ENCODE measurements at places on chromosomes 1 and 21.

- peak; percentile 52 for DNase-seq
Measured at GRCh38 chr1:161098210-161099068, at the start of gene KLHDC9. Gene KLHDC9 (plus strand): TSS chr1:161098361. CDS start chr1:161098536, 175 bp downstream.

- no peak for DNase-seq
Measured at GRCh38 chr1:91750398-91750996, 135.5 kb downstream of the TGFBR3 start.

DNA sequence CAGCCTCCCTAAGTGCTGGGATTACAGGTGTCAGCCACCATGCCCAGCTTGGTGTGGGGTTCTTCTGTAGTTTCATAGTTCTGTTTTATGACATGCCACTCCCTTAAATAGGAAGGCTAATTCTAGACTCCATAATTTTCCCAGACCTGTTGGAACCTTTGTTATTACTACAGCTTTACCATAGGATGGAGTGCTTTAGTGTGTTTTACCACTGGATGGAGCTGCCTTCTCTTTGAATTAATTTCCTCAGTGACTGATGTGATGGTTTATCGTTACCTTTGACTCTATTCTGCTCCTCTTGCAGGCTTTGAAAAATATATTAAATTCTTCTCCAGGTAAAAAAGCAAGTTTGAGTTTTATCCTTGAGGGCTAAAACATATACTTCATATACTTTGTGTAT is 84.6 kb upstream of the NEK7 start:
- DNase-seq: no peak

GRCh38 chr1:38585460-38585859 is 274.1 kb downstream of the RRAGC start:
- DNase-seq: no peak

DNA sequence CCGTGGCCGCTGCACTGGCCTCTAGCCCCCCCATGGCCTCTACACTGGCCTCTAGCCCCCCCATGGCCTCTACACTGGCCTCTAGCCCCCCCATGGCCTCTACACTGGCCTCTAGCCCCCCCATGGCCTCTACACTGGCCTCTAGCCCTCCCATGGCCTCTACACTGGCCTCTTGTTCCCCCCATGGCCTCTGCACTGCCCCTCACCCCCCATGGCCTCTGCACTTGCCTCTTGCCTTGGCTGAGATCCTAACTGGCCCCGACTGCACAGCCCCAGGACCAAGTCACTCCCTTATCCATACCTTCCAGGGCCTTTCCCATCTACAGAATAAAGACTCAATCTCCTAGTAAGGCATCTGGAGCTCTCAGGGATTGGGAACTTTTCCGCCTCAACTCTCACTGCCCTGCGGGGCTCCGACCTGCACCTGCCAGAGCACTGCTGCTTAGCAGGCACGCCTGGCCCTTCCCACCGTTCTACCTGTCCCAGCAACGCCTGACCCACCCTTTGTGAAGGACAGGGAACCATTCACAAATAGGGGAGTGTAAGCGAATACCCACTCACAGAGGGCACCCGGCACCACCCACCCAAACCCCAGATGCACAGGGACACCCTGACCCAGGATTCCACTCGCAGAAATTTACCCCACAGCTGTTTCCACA is 38.8 kb downstream of the ACOT7 start:
- DNase-seq: no peak

GRCh38 chr1:33175865-33176264 is 6.0 kb downstream of the TRIM62 start:
- no peak for DNase-seq

GRCh38 chr1:79117376-79117775 is 110.8 kb upstream of the ADGRL4 start:
- DNase-seq: no peak

GRCh38 chr21:39562791-39563770 is 49.7 kb upstream of the B3GALT5 start:
- DNase-seq: no peak
